PC-9 (cell line): ENCODE measurements at places on chromosomes 13 and 19.
A peak's percentile ranks its signal among the peaks of the same experiment; 100 is the strongest.

DNA sequence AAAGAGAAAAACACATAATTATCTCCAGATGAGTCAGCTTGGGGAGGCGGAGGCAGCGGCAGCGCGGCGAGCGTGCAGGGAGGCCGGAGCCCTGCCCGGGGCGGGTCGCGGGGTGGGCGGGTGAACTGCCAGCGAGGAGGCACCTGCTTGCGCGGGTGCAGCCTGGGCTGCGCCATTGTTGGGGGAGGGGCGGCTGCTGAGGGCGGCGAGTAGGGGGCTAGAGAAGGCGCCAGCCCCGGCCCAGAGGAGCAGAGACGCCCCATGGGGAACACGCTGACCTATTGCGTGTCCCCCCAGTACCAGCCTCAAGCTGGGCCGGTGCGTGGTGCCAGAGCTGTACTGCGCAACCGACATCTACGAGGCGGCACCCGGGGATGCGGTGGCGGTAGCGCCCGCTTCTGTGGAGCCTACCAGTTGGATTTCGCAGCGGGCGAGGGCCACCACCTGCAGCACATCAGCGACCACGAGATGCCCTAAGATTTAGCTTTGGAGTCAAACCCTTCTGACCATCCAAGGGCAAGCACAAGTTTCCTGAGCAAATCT is 16.7 kb downstream of the ZNF100 start:
- no peak for DNase-seq

- no peak for DNase-seq
Measured at GRCh38 chr13:20980430-20980829, 77.9 kb upstream of the XPO4 start.

GRCh38 chr13:109817591-109818535 is 31.5 kb upstream of the IRS2 start:
- DNase-seq, result no peak

GRCh38 chr13:44311011-44311780 is 62.4 kb upstream of the SERP2 start:
- DNase-seq, result peak; percentile 76

DNA sequence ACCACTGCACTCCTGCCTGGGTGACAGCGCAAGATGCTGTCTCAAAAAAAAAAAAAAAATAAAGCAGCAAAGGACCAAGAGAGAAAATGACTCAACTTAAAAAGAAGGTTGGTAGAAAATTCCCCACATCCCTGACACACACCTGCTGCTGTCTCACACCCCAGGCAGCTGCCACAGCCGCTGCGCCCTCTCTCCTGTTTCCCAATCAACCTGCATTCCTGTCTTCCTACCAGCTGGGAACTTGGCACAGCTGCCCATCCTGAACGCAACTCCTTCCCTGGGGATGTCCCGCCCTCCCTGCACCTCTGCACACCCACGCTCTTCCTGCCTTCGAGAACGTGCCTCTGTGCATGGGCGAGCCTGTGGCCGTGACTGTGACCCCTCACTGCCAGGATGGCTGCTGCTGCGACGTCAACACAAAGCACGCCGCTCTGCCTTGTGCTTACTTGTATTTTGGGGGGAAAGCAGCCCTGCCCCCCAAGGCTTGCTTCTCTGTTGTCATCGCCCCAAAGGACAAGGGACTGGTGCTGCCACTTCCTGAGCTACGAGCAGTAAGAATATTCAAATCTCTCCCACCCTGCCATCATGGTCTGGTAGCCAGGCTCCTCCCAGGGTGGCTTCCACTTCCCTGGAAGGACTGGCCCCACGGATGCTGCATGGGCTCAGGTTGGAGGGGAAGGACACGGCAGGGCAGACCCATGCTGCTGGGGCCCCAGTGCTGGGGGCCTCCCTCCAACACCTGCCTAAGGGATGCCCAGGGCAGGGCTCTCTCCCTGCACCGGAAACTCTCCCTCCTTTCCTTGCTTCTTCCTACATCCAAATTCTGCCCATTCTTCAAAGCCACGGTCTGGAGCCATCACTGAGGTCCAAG is 20.7 kb downstream of the SH3GL1 start:
- DNase-seq, result peak; percentile 88

DNA sequence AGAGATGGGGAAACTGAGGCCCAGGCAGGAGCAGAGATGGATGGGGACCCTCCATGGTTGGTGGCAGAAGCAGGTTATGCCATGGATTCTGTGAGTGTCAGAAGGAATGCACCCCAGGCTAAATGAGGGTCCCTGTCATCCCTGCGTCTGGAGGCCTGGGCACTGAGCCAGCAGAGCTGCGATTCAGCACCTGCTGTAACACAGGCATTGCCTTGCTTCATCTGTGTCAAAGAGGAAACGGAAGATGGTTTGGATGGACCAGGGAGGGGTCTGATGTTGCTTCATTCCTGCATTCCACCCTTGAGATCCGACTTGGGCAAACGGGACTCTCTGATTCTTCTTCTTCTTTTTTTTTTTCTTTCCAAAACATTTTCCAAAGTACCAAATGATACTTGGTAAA is 1.2 kb downstream of the C5AR1 start:
- peak; percentile 89 for DNase-seq

DNA sequence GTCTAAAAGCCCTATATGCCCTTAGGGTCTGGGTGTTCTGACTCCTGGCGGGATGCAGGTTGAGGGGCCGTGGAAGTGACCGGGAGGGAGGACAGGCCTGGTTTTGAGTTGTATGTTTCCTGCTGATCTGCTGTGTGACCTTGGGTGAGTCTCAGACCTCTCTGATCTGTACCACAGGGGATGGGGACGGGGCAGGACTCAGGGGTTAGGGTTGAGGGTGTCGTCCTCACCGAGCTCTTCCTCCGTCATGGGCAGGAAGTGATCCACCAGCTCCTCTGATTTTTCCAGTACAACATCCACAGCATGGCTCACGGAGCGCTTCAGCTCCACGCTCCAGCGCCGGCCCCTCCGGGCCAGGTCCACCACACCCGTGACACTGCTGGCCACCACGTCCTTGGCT is 6.2 kb downstream of the PLIN5 start:
- DNase-seq, result no peak

DNA sequence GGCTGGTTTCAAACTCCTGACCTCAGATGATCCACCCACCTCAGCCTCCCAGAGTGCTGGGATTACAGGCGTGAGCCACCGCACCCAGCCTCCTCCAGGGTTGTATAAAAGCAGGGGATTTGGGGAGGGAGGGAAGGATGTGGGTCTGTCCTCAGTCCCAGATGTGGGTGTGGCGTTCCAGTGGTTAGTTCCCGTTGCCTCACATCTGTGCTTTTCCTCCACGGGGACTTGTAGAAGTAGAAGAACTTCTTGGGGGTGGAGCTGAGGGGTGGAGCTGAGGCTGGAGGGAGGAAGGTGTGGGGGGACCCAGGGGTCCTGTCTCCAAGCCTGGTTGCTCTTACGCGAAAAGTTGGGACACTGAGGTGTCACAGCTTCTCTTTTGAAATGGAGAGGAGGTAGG is 514 bp upstream of the MCEMP1 start:
- DNase-seq, result no peak

- no peak for DNase-seq
Measured at GRCh38 chr19:44813070-44813840, 4.4 kb downstream of the BCAM start.

DNA sequence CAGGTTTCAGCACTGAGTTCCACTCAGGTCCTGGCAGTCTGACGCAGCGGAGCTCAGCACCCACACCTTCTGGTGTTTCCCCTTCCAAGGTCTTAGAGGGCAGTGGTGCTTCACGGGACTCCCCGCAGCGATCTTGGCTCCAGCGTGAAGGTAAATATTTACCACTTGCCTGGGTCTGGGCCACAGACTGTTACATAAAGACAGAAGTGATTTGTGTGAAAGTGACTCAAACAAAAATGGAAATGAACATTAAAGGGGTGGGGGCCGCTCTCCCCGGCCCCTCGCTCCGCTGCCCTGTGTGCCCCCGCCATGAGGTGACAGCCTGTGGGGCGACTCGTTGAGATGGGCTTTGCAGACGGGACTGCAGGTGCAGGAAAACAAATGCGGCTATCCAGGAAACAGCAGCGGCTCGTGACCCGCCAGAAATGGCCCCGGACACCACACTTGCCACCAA is 55.0 kb downstream of the GGACT start:
- DNase-seq, result no peak

DNA sequence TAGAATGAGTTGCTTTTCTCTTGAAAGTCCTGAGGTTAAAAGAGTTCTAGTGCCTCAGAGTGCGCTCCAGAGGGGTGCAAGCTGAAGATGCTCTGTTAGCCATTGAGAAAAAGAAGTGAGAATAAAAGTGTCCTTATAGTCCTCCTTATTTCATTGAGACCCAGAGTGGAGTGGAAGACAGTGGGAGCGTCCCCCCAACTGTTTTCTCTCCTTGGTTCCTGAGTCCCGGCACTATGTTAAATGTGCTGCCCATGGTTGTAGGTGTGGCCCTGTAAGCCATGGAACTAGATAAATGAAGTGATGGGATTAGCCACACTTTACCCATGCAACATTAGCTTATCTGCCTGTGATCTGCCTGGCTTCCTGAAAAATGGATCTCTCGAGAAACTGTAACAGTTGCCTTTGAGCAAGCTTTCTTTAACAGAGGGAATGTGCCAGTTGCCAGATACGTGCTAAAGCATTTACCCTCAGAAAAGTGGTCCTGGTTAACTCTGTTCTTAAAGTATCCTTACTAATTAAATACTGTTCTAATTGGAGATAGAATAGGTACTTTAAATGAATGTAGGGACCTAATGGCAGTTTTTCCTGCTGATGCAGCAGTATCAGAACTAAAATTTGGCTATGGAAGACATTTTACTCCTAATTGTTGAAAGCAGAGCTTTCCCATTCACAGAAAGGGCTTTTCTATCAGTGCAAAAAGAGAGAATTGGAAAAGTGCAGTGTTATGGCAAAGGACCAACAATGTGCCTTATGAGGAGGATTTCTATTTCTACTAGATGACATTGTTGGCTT is 21.4 kb upstream of the PSG9 start:
- no peak for DNase-seq

- DNase-seq, result no peak
Measured at GRCh38 chr19:12660980-12661379, 5.6 kb downstream of the MAN2B1 start.

GRCh38 chr19:1503089-1503924 is 9.5 kb downstream of the ADAMTSL5 start:
- peak; percentile 33 for DNase-seq

DNA sequence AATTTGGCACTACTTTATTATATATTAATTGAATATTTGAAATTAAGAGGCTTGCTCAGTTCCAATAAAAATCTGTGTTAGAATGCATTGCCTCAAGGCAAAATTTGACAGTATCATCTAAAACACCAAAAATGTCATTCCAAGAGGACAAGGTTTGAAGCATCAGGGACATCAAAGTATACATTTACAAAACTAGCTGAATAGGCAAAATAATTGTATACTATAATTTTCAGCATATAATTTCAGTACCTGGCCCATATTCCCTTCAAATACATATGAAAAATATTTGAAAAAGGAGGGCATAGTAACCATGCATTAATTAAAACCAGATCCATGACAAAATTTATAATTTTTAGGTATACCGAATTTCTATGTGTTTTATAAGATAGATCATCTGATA is 963.8 kb downstream of the PCDH9 start:
- DNase-seq, result no peak

- no peak for DNase-seq
Measured at GRCh38 chr13:27839809-27840467, 47.7 kb downstream of the GSX1 start.

DNA sequence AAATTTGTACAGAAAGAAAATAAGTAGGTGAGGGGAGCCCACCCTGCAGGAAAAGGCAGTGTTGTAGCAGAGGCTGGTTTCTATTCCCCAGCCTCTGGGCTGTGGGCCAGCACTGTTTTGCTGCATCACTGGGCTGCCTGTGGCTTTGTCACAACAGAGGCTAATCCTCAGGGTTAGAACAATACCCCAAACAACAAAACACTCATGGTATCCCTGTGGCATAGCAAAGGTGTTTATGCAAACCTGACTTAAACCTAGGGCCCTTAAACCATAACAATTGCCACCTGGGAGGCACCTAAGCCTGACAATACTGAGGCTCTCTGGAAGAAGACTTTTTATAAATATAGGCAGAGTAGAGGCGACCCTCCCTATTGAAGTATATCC is 314.7 kb downstream of the OLFM4 start:
- no peak for DNase-seq

GRCh38 chr13:46062185-46062584 is 9.6 kb upstream of the ZC3H13 start:
- no peak for DNase-seq

- peak; percentile 71 for DNase-seq
Measured at GRCh38 chr19:55654868-55655647, at the start of gene U2AF2. Gene U2AF2 (plus strand): TSS chr19:55655035. CDS start chr19:55655105, 70 bp downstream.
